ENCODE measurements at places on chromosomes 6 and 20.

DNA sequence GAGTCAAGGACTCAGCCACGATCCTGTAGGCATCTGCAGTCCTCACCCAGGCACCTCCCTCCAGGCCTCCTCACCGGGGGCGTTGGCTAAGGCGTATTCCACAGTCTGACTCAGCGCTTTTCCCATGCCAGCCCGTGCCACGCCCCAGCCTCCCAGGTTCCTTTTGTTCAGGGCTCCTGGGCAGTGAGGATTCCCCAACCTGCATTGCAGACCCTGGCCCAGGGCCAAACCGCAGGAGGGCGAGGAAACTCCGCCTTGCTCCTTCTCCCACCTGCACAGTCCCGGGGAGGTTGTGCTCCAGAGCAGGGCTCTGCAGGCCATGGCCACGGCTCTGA is 202.8 kb upstream of the CST7 start:
- DNase-seq = no peak

DNA sequence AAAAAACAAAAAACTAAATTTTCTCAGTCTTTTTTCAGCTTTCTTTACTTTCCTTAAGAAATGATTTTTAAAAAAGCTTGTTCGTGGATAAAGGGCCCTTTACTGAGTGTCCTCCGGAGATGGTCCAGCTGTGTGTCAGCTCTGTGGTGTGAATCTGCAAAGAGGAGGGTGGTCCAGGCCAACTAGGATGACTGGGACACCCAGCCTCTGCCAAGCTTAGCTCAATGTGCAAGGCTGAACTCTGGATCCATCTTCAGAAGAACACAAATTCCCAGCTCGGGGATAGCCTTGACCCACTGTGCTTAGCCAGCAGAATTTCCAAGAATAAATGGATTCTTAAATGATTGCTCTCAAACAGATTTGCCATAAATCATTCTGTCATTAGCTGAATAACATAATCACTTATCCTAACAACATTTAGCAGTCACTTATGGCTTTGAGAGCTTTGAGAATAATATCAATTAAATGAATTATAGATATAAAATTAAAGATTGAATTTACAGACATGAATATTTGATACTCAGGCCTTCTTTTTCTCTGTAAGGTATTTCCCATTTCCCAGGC is 14.2 kb upstream of the CALHM5 start:
- DNase-seq = no peak

DNA sequence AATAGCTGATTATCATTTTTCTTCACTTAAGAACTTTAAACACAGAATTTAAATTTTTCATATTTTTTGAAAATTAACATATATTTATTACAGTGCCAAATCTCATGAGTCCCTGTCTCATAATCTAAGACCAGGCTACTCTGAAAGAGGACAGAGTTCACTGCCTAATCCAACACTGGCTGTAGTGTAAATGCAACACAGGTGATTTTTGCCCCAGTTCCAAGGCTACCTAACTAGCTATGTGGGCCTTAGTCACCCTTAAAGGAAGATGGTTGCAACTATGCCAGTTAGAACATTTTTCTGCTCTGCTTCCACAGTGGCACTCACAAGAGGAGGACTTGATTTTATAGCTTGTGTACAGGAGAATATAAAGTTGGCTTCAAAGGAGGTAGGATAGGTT is 4.9 kb downstream of the SLC25A27 start:
- DNase-seq = no peak

- peak; percentile 50 for DNase-seq
Observed at GRCh38 chr6:161922631-161923119, 648.8 kb upstream of the AGPAT4 start.

All from smooth muscle cell of the brain vasculature (primary cell).